ENCODE measurements at places on chromosomes 12 and 14.

GRCh38 chr12:111074965-111075364 is 154.6 kb upstream of the MYL2 start:
- no peak for DNase-seq

DNA sequence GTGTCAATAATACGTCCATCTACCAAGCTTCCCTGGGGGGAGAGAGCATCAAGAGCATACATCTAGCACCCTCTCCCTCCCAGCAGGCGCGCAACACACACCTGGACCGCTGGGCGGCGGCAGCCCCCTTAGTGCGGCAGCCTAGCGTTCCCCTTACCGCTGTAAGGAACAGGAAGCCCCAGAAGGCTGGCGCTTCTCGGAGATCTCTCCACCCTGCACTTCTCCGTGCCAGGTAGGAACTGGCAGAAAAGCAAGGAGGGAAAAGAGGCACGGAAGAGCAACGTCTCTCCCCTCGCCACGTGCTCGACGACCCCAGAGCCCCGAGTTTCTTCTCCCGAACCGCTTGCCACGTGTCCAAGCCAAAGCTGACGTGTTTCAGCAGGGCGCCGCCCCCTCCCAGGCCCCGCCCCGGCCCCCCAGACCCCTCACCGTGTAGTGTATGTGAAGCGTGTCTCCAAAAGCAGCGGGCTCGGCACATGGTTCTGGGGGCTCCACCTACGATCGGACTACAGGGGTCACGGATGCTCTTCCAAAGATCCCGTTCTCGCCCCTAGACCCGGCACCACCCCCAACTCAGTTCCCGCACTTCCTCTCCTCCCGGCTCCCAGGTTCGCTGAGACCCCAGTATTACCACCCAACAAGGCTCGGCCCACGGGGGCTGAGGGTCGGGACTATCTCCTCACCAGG is 532 bp downstream of the FKBP11 start:
- DNase-seq, result peak; percentile 39

DNA sequence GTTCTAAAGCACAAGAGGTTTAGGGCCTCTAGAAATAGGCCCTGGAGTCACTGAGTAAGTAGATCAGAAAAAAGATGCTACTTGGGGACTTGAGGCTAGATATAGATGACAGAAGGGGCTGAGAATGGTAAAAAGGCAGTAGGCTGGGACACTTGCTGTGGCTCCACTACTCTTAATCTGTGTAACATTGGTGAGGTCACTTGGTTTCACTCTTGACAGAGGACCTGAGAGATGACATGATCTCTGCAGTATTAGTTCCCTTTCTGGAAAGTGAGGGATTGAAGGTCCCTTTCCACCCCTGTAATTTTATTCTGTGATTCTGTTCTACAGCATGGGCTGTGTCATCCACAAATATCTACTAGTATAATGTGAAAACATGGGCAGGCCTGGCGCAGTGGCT is 39.7 kb downstream of the MAPKAPK5 start:
- no peak for DNase-seq

DNA sequence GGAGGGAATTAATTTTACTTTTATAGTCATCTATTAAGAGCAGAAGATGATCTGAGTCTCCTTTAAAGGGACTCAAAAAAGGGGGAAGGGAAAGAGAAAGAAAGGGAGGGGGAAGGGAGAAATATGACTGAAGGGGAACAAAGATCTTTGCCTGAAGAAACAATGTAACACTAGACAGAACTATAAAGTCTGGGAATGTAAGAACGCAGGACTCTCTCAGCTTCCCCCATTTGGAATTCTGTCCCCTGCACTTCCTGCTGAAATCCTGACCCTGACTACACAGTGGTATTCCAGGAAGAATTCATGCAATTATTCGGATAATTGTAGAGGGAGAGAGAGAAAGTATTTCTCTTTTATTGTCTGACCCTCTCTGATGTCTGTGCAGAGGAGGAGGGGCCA is 8.6 kb upstream of the HOXC11 start:
- DNase-seq, result no peak

DNA sequence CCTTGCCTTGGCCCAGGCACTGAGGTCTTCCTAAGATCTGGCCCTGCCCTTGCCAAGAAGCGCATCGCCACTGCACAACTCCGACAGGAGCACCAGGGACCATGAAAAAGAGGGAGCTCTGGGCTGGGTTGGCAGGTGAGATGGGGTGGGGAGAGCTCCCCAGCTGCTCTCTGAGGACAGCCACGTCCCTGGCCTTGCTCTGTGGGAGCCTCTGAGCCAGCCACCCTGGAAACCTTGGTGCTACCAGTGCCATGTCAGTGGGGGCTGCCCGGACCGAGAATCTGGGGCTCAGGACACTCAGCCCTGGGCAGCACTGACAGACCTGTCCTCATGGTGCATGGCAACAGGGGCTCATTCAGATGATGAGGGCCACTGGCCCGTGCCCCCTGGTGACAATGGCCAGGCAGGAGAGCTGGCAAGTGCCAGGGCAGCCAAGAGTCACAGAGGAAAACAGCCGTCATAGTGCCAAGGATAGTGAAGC is 134.8 kb downstream of the ZFP36L1 start:
- no peak for DNase-seq

DNA sequence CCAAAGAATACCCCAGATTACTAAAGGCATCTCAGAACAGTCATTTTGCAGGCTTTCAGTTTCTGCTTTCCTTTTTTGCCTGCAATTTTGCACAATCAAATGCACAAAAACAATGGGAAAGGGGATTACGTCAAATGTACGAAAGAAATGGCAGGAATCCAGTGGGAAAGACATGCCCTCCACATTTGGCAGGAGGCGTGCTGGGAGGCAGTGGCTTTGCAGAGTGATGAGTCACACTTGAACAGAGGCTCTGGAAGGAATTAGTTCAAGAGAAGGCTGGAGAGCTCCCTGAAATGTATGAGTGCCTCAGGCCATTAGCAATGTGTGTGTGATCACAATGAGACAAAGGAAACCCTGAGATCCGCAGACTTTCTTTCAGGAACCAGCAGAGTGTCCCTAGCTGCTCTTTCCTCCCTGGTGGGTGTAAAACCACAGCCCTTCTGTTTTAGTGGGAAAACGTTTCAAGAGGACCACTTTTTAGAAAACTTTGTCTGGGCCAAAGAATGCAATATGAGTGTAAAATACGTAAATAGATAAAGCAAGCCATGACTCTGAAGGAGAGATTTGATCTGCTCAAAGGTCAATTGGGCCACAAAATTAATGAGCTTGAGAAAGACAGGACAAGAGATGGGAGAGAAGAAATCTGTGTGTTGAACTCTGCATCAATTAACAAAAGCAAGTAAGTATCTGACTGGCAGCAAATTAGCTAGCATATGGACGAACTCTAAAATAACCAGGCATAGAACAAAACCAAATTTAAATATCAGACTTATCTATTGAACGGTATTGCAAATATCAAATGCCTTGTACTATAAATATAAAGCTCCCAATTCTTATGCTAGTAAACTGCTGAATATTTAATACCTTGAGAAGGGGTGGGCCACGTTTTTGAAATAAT is 155.4 kb upstream of the PDE3A start:
- peak; percentile 90 for DNase-seq

DNA sequence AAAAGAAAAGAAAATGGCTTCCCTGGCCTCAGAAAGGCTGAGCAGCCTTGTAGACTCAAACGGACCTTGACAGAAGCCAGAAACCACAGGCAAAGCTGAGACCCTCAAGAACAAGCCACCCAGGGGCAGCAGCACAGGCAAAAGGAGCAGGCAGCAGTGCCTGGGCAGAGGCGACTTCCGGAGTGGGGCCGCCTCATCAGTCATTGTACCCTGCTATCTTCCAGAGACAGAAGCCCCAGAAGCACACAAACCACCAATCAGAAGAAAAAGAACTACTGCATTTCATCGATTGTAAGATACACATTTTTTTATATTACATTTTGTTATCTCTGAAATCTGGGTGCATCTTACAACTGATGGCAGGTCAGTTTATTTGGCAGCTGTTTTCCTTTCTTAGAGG is 58.2 kb upstream of the ZFP36L1 start:
- no peak for DNase-seq

DNA sequence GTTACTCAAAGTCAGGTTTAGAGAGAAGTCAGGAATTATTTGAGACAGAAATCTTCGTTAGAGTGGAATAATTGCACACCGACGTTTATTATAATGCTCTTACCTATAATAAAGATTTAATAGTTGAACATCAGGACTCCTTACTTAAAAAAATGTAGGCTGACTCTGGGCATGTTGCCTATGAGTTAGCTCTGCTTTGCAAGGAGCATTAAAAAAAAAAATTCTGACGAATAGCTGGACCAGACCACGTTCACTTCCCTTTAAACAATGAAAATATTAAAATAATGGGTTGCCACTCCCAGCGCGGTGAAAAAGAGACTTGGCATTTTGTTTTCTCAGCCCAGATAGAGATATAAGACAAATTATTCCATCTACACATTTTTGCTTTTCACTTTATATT is 574 bp upstream of the FANCM start:
- DNase-seq, result peak; percentile 65

GRCh38 chr14:78902010-78902623 is 731.9 kb downstream of the NRXN3 start:
- no peak for DNase-seq

DNA sequence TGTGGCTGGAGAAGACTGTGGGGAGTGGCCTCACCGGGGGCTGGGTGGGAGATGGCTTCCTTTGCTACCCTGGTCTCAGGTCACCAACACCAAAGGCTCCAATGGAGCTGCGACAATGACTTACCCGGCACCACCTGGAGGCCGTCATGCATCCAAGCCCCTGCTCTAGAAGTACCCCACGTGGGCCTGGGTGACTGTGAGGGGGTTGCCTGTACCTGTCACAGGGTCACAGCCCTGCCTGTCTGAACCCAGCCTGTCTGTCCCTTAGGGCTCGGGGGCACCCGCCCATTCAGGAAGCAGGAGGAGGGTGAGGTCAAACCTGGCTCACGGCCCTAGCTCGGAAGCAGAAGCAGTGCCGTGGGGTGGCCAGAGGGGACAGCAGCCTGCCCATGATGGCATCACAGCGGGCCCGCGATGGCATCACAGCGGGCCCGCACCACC is 18.9 kb downstream of the ABCB9 start:
- DNase-seq, result no peak

GRCh38 chr14:64870160-64870559 is 9.5 kb downstream of the SPTB start:
- no peak for DNase-seq

DNA sequence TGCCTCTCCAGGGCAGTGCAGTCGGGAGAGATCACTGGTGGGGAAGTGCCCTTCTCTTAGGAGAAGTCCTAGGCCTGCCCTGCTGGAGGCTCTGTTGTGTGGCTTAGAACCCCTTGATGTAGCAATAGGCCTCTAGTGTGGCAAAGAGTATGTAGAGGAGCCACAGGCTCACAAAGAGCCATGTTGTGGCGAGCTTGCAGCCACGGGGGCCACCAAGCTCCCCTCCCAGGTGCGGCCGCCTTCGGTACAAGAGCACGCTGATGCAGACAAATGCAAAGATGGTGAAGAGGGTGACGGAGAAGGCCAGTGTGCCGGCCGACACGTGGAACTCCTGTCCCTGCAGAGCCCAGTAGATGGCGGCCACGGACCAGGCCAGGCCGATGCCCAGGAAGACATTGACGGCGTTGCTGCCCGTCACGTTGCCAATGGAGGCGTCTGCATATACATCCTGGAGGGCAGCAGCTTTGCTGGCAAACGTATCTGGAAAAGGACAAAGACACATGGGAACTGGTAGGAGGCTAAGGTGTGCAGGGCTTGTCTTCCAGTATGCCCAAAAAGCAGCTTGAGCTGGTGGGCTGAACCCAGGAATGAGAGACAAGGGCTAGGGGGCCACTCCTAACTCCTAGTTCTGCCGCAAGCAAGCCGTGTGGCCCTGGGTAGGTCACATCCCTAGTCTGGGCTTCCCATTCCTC is 142.8 kb downstream of the SLC8A3 start:
- peak; percentile 34 for DNase-seq

DNA sequence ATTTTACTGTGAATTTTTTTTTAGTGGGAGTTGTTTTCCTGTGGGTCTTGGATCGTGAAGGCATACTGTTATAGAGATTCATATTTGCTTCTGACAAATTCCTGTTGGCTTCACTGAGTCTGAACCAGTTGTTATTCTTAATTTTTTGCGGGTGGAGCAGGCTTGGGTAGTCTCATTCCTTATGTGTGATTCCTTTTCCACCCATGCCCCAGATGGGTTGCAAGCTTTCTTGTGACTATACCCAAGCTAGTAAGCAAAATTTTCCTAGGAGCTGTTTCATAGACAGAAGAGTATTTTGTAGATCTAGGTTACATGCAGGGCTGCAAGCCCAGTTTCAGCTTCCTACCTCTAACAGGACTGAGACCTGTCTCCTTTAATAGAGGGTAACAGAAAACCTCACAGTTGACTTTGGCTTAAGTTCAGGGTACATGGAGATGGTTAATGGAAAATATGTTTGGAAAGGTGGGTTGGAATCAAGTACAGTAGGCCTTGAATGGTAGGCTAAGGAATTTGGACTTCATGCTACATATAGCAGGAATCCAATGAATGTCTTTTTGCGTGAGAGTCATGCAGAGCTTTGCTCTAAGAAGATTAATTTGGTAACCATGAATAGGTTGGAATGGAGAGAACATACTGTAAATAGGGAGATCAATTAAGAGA is 29.0 kb downstream of the TRMT5 start:
- peak; percentile 46 for DNase-seq

DNA sequence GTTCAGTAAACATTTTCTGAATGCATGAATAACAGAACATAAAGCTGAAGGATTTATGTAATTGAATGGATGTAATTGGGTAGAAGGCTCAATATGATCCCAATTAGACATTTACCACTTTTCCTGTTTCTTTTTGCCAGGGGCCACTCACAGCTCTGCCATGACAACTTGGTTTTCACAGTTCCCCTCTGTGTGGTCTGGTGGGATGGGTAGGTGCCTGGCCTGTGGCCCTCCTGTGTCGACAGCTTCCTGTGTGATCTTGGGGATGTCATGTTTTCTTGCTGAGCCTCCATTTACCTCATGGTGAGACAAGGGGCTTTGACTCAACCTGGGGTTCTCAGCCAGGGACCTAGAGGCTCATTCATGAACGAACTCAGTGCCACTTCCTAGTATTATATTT is 12.6 kb upstream of the SERPINA10 start:
- DNase-seq, result no peak

GRCh38 chr12:51907083-51907855 is at the start of gene ACVRL1:
TSS of gene ACVRL1 (plus strand) at chr12:51907504. CDS start at chr12:51912475, 4,971 bp downstream.
- no peak for DNase-seq

DNA sequence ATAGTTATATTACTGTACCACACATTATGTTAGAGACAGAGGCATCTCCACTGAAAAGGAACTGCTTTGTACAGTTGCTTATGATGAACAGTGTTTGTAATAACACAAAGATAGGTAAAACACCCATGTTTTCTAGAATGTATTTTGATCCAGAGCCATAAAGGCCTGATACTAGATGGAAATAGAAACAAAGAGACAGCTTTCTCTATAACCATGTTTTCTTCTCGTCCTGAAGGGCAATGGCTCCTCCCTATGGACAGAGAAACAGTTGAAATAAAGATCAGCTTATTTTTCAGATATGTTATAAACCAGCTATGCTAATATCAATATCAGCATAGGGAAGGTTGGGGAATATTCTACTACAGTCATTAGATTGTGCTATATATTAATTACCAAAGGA is 109.2 kb downstream of the ATXN7L3B start:
- peak; percentile 67 for DNase-seq

DNA sequence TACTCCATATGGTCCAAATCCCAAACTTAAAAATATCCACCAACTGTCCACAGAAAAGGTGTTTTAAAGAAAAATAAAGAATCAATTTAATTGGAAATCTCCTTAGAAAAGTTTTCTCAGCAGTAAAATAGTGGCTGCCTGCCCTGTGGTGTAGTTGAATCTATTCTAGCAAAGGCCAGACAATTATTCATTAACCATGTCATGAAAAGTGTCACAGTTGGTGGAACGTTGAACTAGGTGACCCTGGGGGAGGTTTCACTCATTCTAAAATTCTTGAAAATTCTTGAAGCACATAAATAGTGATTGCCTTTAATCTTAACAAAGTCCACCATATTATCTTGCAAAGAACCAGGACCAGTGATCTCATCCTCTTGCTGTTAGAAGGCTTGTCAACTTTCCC is 78.4 kb upstream of the GZMB start:
- DNase-seq, result no peak

All from NCI-H2029 treated with DMSO at 0.1 percent for 48 hours (cell line).